ENCODE measurements at places on chromosomes 16 and 17. TPM values are rescaled to one million over a fixed set of nuclear protein-coding genes. Genes with fewer than 3 reads are reported as not detected.

- H3K27ac ChIP-seq, result no peak overlapping the region
- no peaks in the 10 kb centered on the region for H3K27me3 ChIP-seq
- no peaks in the 10 kb centered on the region for H3K36me3 ChIP-seq
- peak overlapping the region; percentile 82 for H3K4me3 ChIP-seq
- DNase-seq, result no peak
These were observed 1.1 kb downstream of the SEZ6L2 start for GRCh38 chr16:29898135-29898803.

DNA sequence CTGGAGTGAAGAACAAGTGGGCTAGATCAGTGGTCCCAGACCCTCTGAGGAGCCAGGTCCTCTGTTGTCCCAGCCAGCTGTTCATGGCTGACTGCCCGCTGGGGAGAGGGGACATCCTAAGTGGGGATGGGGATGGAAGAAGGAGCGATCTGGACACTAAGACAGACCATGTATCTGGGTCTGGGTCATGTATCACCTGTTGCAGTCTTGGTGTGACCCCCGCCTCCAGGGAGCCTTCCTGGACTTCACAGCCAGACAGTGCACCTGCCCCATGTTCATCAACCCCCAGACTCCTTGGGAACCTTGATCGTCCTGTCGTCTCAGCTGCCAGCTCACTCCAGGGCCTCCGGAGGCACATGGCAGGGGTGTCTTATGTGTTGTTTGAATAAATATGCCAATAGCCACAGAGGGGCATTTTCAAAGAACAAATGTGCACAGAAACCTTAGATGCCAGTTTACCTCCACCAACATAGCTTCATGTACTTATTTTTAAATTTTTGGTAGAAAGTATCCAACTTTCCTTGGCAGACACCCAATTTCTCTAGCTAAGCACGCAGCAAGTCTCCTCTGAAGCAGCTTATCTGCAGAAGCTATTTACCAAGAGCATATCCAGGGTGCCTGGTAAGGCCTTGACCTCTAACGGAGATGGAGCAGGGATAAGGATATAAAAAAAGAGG lies 43.2 kb downstream of the CRISPLD2 start:
- H3K4me1 ChIP-seq, result no peaks in the 10 kb centered on the region
- H3K36me3 ChIP-seq, result peaks cover 4% of the 10 kb centered on the region
- H3K4me3 ChIP-seq, result no peak overlapping the region
- no peaks in the 10 kb centered on the region for H3K27me3 ChIP-seq
- no peak for DNase-seq
- H3K27ac ChIP-seq, result no peak overlapping the region

DNA sequence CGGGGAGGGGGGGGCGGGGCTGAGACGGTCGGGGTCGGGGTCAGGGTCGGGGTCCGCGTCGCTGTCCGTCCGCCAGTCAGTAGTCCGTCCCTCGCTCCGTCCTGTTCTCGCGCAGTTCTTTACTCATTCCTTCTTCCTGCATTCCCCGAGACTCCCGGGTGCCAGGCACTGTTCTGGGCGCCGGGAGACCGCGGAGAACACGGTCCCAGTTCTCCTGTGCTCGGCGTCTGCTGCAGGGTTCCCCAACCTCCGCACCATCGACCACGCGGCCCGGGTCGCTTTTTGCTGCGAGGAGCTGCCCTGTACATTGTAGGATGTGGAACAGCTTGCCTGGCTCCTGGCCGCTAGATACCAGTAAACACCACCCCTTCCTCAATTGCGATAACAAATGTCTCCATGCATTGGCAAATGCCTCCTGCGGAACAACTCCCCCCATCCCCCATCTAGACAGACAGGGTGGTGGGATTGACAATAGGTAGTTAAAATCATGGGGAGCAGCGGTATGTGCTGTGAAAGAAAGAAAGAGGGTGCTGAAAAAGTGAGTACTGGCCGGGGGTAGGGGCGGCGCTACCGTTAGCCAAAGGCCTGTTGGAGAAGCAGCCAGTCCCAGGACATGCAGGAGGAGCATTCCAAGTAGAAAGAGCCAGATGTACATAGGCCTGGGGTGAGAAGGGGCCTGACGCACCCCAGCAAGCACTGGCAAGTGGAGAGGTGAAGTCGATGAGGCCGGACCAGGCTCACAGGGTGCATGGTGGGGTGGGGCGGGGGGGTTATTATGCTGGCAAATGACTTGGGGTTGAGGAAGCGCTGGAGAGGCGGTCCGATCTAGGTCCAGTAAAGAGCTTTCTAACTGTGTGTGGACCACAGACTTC lies 631 bp downstream of the TRAF7 start:
- H3K36me3 ChIP-seq, result peaks cover 8% of the 10 kb centered on the region
- peaks cover 44% of the 10 kb centered on the region for H3K4me1 ChIP-seq
- no peaks in the 10 kb centered on the region for H3K27me3 ChIP-seq

GRCh38 chr17:72651988-72652387 lies 440.5 kb downstream of the SLC39A11 start:
- no peaks in the 10 kb centered on the region for H3K27me3 ChIP-seq
- DNase-seq, result no peak
- no peaks in the 10 kb centered on the region for H3K36me3 ChIP-seq

DNA sequence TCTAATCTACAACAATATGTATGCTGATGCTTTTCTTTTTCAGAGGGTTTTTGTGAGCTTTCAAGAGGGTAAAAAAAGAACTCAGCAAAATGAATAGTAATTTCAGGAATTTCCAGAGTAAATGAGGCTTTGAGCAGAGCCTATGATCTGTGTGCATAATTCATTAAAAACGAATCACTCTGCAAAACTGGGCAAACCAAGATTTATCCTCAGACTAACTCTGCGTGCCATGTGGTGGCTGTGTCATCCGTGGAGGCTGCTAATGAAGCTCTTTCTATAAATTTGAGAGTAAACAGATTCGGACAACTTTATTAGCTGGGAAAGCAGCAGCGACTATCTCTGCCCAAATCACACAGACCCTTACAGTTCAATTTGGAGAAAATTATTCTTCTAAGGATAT lies 83.8 kb downstream of the FOXL1 start:
- no peak overlapping the region for H3K4me3 ChIP-seq
- H3K27me3 ChIP-seq, result no peaks in the 10 kb centered on the region
- H3K36me3 ChIP-seq, result no peaks in the 10 kb centered on the region
- H3K27ac ChIP-seq, result peak overlapping the region; percentile 60
- peak; percentile 77 for DNase-seq
- peaks cover 52% of the 10 kb centered on the region for H3K4me1 ChIP-seq

DNA sequence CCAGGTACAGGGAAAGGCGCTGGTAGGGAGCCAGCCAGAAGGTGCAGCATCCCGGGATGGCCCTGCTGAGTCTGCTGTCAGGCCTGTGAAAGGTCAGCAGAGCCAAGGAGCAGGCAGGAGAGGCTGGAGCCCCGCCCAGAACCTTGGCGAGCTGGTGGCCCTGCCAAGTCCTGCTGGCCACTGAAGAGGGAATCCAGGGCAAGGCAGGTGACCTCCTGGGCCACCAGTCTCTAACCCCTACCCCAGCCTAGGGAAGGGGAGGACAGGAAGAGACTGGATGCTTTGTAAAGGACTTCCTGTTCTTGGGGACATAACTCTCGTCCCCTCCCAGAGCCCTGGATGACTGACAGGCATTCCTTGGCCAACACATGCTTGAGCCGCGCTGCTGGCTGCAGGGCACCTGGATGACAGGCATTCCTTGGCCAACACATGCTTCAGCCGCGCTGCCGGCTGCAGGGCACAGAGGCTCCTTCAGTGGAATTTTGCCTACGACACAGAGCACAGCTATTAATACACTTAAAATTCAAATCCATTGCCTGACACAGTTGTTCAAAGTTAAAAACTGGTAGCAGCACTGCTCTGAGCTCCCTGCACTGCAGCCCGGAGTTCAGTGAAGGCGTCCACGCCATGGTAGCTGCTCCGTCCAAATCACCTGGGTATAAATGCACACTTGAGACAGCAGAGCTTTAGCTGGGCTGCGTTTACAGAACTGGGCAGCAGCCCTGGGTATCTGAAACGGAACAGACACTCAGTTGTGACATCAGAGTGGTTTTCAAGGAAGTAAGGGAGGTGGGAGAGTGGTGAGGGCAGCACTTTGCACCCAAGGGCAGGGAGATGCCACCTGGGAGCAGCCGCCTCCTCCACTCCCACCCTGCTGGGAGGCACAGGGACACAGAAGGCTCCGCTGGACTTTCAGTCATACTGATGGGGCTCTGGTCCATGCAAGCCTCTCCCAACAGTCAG lies 2.0 kb upstream of the BRICD5 start:
- no peak overlapping the region for H3K27ac ChIP-seq
- no peaks in the 10 kb centered on the region for H3K36me3 ChIP-seq
- peak overlapping the region; percentile 72 for H3K4me3 ChIP-seq
- H3K27me3 ChIP-seq, result no peaks in the 10 kb centered on the region

GRCh38 chr17:35376245-35376644 lies 2.8 kb upstream of the SLFN11 start:
- H3K4me3 ChIP-seq, result peak overlapping the region; percentile 30
- DNase-seq, result peak; percentile 76
- peak overlapping the region; percentile 59 for H3K27ac ChIP-seq

DNA sequence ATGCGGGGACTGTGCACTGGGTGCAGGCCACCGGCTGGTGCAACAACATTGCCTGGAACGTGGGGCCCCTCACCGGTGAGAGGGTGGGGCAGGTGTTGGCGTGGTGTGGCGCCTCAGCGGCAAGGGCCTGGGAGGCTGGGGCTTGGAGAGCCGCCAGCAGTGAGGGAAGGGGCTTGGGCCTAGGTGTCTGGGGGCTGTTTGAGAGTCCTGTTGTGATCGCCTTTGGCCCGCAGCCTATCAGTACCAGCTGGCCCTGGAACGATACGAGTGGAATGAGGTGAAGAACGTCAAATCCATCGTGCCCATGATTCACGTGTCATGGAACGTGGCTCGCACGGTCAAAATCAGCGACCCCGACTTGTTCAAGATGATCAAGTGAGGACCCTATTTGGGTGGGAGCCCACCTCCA lies 2.6 kb upstream of the TMEM88 start:
- DNase-seq, result no peak
- no peaks in the 10 kb centered on the region for H3K36me3 ChIP-seq
- no peak overlapping the region for H3K4me3 ChIP-seq
- H3K27ac ChIP-seq, result no peak overlapping the region
- 0 out of 2 replicates have a peak, but pooled peaks cover 8% of the 10 kb centered on the region for H3K4me1 ChIP-seq

- H3K36me3 ChIP-seq, result no peaks in the 10 kb centered on the region
- peak overlapping the region; percentile 91 for H3K4me3 ChIP-seq
- DNase-seq, result peak; percentile 59
- no peaks in the 10 kb centered on the region for H3K27me3 ChIP-seq
These were observed 182.8 kb downstream of the SEC14L1 start for GRCh38 chr17:77323413-77324171.

DNA sequence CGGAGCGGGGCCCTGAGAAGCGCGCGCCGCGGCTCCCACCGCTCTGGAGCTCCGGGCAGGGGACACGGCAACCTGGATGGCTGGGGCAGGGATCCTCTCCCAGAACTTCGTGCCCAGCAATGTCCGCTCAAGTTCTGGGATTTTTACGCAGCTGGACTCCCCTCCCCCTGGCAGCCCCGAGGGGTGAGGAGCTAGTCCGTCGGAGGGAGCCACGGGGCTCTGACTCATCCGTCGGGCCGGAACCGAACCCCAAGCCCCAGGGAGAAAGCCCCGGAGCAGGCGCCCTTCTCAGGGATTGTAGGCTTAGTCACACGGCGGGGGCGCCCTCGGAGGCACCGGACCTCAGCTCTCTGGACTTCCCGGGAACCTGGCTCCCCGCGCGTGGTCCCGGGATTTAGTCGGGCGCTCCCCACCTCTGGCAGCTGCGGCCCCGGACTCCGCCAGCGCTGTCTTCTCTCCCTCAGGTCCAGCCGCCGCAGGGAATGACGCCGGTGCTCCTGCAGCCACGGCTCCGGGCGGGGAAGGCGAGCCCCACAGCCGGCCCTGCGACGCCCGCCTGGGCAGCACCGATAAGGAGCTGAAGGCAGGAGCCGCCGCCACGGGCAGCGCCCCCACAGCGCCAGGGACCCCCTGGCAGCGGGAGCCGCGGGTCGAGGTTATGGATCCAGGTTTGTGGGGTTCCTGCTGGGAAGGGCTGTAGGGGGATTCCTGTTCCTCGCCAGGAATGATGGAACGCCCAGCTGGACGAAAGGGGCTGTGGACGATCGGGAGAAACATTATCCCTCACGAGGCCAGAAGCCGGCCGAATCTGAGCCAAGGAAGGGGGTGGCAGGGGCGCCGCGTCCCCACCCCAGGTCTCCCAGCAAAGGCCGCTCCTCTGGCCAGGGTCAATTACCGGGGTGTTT lies 830 bp downstream of the SPHK1 start:
- peak overlapping the region; percentile 96 for H3K27ac ChIP-seq
- H3K27me3 ChIP-seq, result no peaks in the 10 kb centered on the region
- peak; percentile 95 for DNase-seq
- peaks cover 9% of the 10 kb centered on the region for H3K36me3 ChIP-seq
- peaks cover 22% of the 10 kb centered on the region for H3K4me1 ChIP-seq

GRCh38 chr16:12600536-12601256 lies 203.0 kb downstream of the CPPED1 start:
- no peaks in the 10 kb centered on the region for H3K36me3 ChIP-seq
- no peak overlapping the region for H3K27ac ChIP-seq
- H3K4me1 ChIP-seq, result no peaks in the 10 kb centered on the region

- H3K27ac ChIP-seq, result no peak overlapping the region
- no peaks in the 10 kb centered on the region for H3K36me3 ChIP-seq
- H3K27me3 ChIP-seq, result no peaks in the 10 kb centered on the region
- no peak for DNase-seq
- H3K4me1 ChIP-seq, result peaks cover 6% of the 10 kb centered on the region
These were observed 14.0 kb upstream of the TEX2 start for GRCh38 chr17:64276961-64277505.

DNA sequence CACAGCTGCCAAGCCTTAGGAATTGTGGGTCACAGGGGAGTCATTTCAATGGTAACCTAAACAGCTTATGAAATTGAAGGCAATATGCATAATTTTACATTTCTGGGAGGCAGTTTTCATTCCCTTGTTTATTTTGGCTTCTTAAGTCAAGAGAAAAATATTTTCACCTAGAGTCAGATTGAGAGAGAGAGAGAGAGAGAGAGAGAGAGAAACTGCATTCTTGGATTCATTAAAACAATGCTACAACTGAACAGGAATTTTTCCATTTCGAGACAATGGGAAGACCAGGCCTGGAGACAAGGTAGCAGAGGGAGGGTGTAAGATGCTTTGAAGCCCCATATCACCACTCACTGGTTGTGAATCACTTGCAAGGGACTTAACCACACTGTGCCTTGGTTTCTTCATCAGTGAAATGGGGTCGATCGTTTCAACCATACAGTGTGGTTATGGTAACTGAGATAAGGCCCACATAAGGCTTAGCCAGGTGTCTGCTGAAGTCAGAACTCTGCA lies 224.7 kb upstream of the IRX3 start:
- H3K4me1 ChIP-seq, result peaks cover 13% of the 10 kb centered on the region
- H3K36me3 ChIP-seq, result no peaks in the 10 kb centered on the region
- H3K27me3 ChIP-seq, result no peaks in the 10 kb centered on the region
- peak overlapping the region; percentile 22 for H3K27ac ChIP-seq
- no peak overlapping the region for H3K4me3 ChIP-seq

Gene SLC9A5
- total RNA-seq, result 2.7 TPM

Gene P2RX5
- 4.0 TPM for total RNA-seq

Gene RAB11FIP4
- total RNA-seq, result not detected

Gene KRTAP9-8
- total RNA-seq, result not detected

Gene EPOP
- 4.3 TPM for total RNA-seq

Gene CES5A
- not detected for total RNA-seq

Gene ARL5C
- not detected for total RNA-seq

Gene SULT1A3
- total RNA-seq, result 12.2 TPM
